NCI-H69 (cell line): ENCODE measurements at places on chromosomes 3 and 15.
A peak's percentile ranks its signal among the peaks of the same experiment; 100 is the strongest.

DNA sequence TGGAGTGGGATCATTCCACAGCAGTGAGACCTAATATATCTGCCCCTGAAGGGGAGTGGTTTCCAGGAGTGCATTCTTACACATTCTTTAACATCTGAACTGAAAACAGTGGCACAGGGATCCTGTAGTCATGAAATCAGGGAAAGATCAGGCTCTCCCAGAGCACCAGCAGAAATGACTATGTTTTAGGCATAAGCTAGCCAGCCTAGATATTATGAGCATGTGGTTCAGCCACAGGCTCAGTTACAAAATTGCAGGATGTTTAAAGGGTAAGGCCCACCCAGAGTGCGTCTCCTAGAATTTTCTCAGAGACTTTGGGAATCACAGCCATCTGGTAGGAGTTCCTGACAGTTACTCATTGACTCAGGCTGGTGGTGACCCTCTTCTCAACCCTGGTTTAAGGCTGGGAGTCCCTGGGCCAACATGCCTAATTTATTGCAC lies 20.9 kb downstream of the FSTL1 start:
- DNase-seq, result no peak

GRCh38 chr3:102142379-102143060 lies 292.3 kb upstream of the ZPLD1 start:
- DNase-seq, result no peak

DNA sequence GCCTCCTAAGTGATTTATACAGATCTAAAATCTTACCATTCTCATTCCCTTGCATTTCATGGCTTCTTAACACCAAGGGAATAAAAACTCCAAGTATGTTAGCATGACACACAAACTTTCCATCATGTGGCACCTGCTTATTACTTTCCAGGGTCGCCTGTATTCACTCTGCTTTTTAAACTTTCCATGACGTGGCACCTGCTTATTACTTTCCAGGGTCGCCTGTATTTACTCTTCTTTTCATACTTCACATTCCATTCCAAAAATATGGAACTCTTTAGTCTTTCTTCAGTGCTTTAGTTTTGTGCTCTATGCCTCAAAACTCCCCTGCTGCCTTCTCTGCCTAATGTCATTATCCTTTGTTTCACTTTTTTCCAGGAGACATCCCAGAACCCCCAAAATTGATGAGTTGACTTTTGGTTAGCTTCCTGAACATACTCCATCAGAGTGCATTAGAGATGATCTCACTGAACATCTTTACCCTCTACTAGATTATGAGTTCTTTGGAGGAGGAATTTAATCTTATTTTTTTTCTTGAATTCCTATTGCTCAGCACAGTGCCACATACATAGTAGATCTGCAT lies 47.0 kb downstream of the CALML4 start:
- no peak for DNase-seq

GRCh38 chr3:105957722-105958121 lies 88.9 kb upstream of the CBLB start:
- no peak for DNase-seq

DNA sequence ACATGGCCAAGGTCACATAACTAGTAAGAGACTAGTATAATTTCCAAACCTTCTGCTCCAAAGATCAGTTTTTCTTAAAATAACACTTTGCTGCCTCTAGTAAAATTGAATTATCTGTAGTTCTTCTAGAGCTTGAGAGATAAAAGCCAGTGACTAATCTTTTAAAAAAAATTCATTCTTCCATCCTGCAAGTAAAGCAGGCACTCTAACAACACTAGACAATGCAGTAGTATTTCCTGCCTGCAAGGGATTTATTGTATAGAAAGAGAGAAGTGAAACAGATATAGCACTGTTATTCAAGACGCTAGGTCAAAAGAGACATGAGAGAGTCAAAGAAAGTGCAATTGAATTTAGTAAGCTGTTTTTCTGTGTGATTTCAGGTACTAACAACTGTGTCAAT lies 159.5 kb upstream of the TBC1D5 start:
- no peak for DNase-seq

GRCh38 chr3:112671930-112672715 lies 31.2 kb upstream of the CCDC80 start:
- no peak for DNase-seq

DNA sequence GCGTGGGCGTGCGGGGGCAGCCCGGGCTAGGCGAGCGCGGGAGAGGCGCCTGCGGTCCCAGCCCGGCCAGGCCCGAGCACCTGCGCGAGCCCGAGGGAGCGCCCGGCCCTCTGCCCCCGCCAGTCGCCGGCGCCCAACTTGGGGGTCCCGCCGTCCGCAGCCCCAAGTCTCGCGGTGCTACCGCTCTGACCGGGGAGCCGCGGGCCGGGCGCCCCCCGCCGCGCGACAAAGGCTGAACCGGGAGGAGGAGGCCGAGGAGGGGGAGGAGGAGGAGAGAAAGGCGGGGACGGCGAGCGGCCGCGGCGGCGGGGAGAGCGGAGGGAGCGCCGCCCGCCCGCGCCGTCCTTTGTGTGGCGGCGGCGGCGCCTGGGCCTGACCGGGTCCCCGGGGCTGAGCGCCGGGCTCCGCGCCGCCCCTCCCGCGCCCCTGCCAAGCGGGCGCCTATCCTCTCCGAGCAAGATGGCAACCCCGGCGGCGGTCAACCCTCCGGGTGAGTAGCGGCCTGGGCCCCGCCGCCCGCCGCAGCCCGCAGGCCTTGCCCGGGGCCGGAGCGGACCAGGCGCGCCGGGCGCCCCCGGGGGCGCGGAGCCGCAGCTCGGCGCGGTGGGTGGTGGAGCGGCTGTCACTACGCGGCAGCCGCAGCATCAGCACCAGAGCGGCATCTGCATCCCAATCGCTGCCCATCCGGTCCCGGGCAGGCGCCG lies at the start of gene ARNT2:
Gene ARNT2 (plus strand): TSS at position 326 of the 704 bp plus-strand sequence. CDS start 134 bp downstream, at position 460.
- DNase-seq, result peak; percentile 62

GRCh38 chr3:177831361-177831760 lies 634.1 kb upstream of the TBL1XR1 start:
- peak; percentile 48 for DNase-seq

DNA sequence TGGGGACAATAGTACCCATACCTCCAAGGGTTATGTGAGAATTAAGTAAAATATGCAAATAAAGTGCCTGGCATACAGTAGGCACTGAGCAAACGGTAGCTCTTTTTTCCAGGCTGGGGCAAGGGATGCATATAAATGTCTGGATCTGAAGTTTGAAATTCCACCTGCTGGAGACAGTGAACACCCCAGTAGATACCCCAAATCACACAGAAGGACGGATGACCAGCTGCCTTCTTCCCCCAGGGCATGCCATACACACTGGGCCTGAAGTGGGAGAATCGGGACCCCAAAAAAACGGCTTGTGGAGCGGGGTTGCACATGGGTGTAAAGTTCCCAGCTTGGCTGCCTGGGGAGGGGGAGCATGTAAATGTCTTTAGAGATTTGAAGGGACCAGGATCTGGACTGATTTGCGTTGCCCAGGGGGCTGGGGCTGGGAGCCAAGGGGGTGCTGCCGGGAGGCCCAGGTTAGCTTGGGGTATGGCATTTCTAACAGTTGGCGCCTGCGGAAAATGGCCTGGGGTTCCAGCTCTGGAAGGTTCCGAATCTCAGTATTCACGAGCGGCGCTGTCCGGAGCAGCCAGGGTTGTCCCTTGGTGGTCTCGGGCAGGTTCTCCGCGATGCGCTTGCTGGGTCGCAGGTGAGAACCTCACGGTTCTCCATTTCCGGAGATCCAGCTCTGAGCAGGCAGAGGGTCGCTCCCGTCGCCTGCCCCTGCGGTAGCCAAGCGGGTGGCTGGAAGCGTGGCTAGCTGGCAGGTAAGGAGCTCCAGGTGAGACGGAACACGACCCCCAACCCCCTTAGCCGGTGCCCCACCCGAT lies 42.6 kb upstream of the POLG start:
- DNase-seq, result no peak

DNA sequence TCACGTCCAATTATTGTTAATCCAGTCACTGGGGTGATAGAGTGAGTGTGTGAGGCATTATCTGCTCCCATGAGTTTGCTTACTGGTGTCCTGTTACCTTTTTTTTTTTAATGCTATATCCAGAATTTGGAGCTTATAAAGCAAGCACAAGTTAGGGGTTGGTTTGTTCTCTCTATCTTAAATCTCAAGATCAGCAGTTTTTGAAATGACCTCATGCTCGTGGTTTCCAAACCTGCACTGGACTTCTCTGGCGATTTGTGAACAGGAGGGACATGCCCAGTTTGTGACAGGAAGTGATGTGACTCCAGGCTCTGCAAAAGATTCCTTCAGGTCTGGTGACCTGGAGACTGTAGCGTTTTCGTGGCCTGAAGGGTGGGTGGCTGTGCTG lies 25.6 kb downstream of the XYLB start:
- no peak for DNase-seq

- DNase-seq, result no peak
These were observed 15.7 kb upstream of the ESYT3 start for GRCh38 chr3:138418601-138419206.

GRCh38 chr15:35626571-35627318 lies 80.8 kb upstream of the DPH6 start:
- DNase-seq, result peak; percentile 33

DNA sequence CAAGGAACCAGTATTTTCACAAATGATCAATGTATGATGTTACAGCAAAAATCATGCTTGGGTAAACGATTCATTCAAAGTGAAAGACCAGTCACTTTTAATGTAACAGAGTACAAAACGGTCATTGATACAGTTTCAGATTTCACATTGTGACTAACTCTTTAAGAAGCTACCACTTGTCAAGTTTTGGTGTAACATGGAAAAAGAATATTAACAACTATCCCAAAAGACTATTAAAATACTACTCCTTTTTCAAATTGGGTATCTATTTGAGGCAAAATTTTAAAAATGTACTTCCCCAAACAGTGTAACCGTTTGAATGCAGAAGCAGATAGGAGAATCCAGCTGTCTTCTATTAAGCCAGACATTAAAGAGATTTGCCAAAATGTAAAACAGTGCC lies 31.7 kb downstream of the AKAP13 start:
- no peak for DNase-seq

DNA sequence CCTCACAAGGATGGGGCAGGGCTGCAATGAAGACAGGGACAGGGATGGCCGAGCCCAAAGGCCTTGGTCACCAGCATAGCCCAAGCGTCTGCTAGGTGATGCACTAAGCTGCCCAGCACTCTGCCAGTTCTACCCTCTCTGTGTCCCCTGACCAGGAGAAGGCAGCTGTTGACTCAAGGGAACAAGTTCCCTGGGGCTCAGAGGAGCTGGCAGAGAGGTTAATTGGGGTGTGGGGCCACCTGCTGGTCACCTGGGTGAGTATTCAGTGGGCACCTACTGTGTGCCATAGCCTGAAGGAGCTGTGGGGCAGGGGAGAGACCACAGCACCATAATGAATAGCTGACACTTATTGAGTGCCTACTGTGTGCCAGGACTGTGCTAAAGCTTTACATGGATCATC lies 22.0 kb upstream of the DOCK3 start:
- peak; percentile 39 for DNase-seq

GRCh38 chr3:160413613-160414248 lies 14.3 kb downstream of the SMC4 start:
- peak; percentile 70 for DNase-seq
